ENCODE measurements at places on chromosomes 13 and 19.

DNA sequence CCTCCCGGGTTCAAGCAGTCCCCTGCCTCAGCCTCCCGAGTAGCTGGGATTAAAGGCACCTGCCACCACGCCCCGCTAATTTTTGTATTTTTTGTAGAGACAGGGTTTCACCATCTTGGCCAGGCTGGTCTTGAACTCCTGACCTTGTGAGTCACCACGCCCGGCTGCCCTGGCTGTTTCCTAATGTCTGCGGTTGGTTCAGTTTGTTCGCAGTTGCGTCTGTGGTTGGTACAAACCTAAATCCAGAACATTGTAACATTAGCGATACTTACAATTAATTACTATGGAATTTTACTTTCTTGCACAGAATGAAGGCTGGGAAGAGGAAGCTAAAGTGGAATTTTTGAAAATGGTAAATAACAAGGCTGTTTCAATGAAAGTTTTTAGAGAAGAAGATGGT lies 38.1 kb downstream of the RNF17 start:
- no peak for DNase-seq

- no peak for DNase-seq
Measured at GRCh38 chr19:52725528-52725961, 9.3 kb downstream of the ZNF611 start.

DNA sequence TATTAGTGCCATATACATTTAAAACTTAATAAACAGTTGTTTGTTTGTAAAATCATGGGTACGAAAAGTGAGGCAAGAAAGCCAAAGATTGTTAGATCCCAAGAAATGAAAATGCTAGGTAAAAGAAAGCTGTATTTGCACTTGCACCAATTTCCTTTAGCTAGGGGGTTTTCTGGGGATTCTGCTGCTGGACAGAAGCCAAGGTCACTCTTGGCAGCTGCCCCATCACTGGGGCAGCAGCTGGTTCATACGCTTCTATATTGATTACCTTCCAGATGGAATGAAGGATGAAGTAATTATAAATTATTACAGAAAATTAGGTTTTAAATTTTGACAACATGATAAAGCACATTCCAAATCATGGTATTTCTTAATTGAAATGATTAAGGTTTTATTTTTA lies 127.4 kb downstream of the SLITRK5 start:
- DNase-seq = no peak

DNA sequence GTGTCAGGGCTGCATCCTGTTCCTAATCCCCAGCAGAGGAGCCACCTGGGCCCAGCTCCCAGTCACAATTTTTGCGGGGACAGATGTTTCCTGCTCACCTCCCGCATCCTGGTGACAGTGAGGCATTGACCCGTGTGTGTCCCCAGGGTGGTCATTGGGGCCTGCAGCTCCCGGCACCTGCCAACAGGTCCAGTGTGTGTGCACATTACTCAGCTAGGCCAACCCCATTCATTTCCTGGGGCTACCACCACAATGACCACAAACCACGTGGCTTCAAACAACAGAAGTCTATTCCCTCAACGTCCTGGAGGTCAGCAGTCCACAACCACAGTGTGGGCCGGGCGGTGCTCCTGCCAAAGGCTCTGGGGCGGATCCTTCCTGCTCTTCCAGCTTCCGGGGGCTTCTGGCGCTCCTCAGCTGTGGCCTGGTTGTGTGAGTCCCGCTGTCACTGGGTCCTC lies 11.9 kb upstream of the F2RL3 start:
- no peak for DNase-seq

DNA sequence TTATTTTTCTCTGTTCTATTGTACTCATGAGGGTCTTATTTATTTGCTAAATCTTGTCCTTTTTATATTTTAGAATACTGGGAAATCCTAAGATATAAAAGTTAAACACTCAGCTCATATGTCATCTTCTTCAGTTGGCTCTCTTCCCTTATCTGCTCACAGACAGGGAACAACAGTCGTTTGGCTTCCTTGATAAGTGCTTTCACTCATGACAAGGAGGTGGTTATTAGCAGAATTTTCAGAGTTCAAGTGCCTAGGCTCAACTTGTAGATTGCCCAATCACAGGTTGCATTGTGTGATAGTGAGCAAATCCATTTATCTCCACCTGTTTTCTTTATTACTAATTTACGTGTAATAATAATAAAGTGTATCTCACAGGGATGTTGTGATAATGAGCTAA lies 620.3 kb upstream of the PCDH20 start:
- no peak for DNase-seq

- DNase-seq = no peak
Measured at GRCh38 chr13:23432626-23433025, 876 bp downstream of the SACS start.

DNA sequence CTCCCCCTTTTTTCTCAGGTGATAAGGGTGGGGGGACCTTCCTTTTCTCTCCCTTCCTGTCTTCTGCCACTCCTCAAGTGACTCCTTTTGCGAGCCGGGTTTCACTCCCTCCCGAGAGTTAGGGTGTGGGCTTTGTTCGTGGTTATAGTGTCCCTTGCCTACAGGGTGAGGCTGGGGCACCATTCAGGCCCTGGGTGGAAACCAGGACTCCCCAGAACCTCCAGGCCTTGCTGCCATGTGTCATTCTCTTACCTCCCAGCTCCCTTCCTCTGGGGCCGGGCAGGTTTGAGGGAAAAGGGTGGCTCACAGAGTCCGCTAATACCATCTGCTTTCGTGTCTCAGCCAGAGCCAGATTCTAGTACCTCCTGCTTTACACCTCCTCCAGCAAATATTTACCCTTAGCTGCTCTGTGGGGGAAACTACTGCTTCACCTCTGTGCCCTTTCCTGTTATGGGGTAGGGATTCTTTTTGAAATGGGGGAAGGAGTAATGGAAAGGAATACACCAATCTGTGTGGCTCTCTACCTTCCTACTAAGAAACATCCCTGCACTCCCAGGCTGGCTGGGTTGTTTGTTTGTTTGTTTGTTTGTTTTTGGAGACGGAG lies 2.8 kb downstream of the ACTN4 start:
- DNase-seq = no peak

GRCh38 chr19:30349131-30349730 lies 23.0 kb upstream of the ZNF536 start:
- DNase-seq = no peak

DNA sequence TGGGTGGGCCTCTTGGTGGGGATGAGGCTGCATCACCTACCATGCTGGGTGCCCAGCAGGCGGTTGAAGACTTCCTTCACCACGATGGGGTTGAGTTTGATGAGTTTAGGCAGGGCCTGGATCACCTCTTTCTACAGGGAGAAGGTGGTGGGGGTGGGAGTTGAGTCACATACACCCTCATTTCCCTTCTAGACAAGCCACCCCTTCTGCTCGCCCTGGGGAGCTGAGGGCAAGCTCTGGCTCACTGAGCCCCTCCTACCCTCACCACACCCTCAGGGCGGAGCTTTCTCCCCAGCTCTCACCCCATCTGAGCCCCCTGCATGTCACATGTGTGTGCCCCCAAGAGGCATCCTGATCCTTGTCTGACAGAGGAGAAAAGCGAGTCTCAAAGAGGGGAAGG lies 7.6 kb upstream of the RSPH6A start:
- DNase-seq = no peak

Data from brain (organoid and tissue), 16 donors.